ENCODE measurements at places on chromosomes 5 and 9. TPM values are rescaled to one million over a fixed set of nuclear protein-coding genes. Genes with fewer than 3 reads are reported as not detected.

The NR2F1 gene
- 1.4 TPM for total RNA-seq

- no peak for DNase-seq
- peaks cover 27% of the 10 kb centered on the region for H3K4me1 ChIP-seq
- H3K36me3 ChIP-seq = no peaks in the 10 kb centered on the region
- no peaks in the 10 kb centered on the region for H3K27me3 ChIP-seq
- no peak overlapping the region for H3K4me3 ChIP-seq
These were observed 212.6 kb upstream of the ACTBL2 start for GRCh38 chr5:57695179-57695578.

DNA sequence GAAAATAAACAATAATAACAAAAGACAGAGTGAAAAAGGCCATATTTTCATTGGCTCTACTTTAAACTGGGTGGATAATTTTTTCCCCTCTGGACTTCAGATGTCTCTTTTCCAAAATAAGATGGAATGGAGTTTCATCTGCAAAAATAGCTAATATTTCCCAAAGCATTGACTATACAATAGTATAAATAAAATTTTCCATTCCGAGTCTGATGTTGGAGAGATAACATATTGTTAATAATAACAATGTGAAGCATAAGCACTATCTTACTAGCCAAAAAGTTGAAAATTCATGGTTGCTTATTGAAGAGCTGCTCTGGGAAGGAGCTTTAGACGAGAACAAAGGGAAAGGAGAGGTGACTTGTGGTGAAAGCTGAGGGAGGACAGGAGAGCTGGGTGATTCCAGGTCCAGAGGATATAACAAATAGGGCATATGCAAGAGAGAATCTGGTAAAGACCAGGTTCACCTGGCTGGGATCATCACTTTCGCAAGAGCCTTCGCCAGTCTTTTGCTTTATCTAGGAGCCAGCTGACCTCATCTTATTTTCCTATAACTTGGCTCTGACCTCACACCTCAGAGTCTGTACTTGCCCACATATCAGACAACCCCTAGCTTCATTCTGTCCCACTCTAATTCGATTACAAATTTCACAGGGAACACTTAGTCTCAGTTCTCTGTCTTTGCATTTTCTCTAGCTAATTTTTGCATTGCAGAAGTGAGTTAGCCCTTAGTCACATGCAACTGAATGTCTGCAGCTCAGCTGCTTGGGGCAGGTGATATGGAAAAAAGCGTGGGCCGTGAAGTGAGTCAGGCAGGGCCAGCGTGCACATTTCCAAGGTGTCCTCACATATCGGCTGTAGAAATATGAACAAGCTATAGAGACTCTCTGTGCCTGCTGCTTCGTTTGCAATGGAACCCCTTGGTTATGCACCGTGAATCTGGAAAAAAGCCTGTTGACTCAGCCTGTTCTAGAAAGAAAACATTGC is 7.6 kb upstream of the ZNF474 start:
- peak overlapping the region; percentile 90 for H3K27ac ChIP-seq
- no peaks in the 10 kb centered on the region for H3K27me3 ChIP-seq
- DNase-seq = peak; percentile 90
- peak overlapping the region; percentile 49 for H3K4me3 ChIP-seq

DNA sequence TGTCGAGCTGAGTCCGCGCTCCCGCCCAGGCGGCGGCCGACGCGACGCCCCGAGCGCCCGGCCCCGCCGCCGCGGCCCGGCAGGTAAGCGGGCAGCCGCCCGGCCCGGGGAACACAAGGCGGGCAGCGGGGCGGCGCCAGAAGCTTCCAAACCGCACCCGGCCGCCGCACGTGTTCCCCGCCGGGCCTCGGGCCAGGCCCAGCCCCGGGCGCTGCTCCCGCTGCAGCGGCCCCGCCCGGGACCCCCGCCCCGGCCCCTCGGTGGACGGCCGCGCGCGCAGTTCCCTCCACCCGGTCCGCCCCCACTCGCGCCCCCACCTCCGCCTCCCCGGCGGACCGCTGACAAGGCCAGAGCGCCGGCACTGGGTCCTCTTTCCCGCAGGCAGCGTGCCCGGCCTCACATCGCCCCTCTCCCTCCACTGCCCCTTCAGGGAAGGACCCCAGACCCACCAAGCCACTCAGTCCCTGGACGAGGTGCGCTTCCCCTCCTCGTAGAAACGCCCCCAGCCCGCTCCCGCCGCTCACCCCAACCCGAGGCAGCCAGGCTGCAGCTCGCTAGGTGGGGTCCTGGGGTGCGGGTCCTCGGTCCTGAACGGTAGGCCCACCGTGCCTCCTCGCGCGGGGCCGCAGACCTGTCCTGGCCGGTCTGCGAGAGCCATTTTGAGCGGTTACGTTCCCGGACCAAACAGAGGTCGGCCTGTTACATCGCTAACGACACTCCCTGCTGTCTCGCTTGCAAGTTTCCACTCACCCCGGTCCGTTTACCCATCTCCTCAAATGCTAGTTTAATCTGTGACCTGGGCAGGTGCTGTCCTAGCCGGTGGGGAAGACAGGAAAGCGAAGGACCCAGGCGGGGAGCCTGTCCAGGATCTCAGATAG is 475 bp downstream of the WDR5 start:
- H3K27me3 ChIP-seq = no peaks in the 10 kb centered on the region
- H3K4me1 ChIP-seq = peaks cover 25% of the 10 kb centered on the region
- no peak for DNase-seq

DNA sequence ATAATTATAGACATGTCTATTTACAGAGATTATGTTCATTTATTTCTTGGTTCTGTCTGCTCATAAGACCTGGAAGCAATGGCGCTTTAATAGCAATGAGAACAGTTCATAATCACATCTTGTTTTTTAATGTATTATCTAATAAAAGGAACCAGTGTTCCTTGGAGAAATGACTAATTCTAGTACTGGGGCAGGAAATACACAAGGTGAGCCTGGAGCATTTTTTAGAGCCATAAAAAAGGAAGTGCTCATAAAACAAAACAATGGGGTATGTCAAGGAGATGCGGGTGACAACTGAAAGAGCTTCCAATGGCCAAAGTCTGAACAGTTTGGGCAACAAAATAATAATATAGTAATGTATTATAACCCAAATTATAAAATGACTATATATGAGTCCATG is 531.9 kb upstream of the CHD1 start:
- peaks cover 20% of the 10 kb centered on the region for H3K27me3 ChIP-seq
- H3K4me3 ChIP-seq = no peak overlapping the region
- no peak for DNase-seq
- no peaks in the 10 kb centered on the region for H3K4me1 ChIP-seq
- H3K36me3 ChIP-seq = no peaks in the 10 kb centered on the region
